NCI-H1436 (cell line): ENCODE measurements at places on chromosomes 7 and 10.

- DNase-seq, result no peak
Measured at GRCh38 chr7:22871661-22872060, 49.0 kb upstream of the TOMM7 start.

DNA sequence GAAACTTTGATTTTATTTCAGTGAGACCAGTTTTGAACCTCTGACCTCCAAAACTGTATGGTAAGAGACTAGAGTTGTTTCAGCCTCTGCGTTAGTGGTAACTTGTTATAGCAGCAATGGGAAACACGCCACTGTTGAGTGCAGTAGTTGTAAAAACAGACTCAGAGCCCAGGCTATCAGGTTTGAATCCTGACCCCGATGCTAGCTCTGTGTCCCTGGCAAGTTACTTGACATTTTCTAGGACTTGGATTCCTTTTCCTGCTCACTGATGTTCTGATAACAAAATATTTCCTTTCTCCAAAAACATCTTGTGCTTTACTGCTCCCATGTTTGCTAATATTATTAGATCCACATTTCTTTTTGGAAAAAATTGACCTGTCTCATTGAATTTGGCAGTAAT is 131.0 kb downstream of the PLXDC2 start:
- no peak for DNase-seq

DNA sequence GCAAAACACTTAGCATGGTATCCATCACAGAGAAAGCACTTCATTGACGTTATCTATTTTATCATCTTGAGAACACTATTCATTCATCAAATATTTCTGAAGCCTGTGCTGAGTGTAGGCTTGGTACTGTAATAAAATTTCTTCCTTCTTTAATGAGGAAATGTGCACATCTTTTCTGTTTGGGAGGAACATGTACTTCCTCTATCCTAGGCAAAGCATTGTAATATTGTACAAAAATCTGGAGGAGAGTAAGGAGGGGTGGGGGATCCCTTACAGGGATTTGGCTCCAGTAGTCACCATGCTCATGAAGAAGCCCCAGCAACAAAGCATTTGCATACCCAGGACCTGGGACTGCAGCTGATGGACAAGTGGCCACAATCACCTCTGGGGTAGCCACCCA is 39.9 kb upstream of the SORCS3 start:
- DNase-seq, result no peak

DNA sequence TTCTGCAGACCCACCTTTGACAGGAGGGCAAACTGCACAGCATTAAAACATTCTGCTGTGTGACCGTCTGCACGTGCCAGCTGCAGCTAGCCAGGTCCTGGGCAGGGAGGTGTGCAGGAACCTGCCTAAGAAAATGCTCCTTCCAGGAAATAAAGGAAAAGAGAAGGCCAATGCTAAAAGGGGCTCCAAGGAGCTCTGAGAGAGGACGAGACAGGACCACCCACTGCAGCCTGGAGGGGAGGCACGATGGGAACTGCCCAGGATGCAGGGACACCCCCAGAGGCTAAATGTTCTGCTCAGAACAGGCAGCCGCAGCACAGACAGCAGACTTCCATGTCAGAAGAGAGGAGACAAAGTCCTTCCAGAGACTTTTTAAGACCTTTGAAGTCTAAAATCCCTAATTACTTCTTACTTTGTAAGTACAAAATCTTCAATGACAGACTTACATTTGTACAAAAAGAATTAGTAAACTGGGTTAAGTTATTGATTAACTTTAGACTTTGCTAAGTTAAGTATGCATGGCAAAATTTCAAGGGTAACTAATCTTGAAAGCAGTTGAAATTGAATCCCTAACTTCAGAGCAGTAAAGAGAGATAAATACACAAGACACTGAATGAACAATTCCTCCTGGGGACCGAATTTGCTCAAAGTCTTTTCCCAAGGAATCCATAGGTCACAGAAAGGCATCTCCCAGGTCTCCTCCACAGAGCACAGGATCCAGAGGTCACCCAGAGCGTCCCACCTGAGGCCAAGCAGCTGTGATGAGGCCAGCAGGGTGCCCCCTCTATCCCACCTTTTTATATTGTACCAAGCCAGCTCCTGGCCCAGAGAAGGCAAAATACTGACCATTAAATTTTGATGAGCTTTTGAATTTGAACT is 21.5 kb downstream of the HSPA12A start:
- DNase-seq, result no peak

DNA sequence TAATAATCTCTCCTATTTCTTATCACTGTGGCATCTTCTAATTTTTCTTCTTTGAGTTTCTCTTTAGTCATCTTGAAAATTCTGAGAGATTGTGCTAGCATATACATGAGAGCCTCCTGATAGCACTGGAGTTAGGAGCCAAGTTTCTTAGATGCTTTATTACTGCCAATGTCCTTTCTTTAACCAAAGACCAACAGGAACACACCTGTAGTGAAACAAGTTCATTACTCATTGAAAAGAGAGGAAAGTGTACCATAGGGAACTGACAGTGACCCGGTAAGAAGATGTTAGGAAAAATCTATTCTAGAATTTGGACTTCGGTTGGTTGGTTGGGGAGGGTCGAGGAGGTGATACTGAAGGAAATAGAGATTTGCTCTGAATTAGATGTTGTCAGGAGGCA is 27.1 kb upstream of the CD36 start:
- DNase-seq, result no peak

GRCh38 chr10:129709101-129709500 is 242.1 kb downstream of the MGMT start:
- no peak for DNase-seq

GRCh38 chr10:73340121-73340520 is 18.5 kb downstream of the CFAP70 start:
- no peak for DNase-seq

GRCh38 chr7:31958226-31958625 is 112.0 kb downstream of the PDE1C start:
- DNase-seq, result no peak

- DNase-seq, result peak; percentile 31
Measured at GRCh38 chr7:94423863-94424735, 29.4 kb downstream of the COL1A2 start.

DNA sequence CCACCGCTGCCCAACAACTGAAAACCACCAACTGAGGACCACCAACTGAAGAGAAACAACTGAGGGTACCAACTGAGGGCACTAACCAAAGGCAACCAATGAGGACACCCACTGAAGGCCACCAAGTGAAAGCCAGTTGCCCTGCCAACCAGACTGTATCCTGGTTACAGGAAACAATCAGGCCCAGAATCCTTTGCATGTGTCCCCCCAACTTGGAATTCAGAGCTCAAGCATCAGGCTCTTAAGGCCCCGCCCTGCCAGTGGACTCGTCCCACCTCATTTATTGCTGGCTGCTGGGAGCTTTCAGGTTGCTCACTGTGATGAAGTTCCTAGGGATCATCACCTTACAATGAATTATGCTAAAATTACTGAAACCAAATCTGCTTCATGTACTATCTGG is 76.6 kb upstream of the ABI1 start:
- DNase-seq, result no peak

DNA sequence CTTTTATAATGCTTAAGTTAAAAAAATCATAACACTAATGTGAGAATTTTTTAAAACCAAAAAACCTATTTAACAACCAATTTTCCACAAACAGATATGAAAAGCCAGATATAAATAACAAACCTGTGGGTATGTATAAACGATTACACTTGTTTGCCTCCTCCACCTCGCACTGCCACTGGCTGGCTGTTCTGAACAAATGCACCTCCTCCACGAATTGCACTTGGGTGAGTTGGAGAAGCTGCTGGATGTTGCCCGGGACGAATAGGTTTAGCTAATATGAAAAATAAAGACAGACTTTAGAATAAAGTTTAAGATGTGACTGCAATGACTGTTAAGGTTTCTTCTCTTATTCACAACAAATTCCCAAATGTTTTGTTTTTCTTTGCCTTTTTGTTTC is 40.8 kb downstream of the KIF5B start:
- no peak for DNase-seq

- DNase-seq, result no peak
Measured at GRCh38 chr7:42745357-42746059, 166.4 kb downstream of the C7orf25 start.

DNA sequence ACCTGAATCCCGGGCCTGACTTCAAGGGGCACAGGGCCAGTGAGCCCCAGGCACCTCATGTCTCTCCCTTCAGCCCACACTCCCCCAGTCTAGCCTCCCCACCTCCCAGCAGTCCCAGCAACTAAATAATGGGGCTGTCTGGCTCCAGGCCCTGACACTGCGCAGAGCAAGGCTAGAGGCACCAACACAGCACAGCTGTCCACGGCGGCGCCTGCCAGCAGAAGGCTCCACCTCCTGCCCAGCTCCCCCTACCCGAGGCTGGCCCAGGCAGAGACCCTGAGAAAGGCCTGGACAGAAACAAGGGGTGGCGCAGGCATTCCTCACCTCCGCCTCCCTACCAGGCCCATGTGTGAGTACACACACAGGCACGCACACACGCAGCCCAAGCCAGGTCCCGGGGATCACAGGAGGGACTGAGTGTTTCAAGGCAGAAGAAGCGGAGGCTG is 6.1 kb downstream of the KCNH2 start:
- no peak for DNase-seq

GRCh38 chr10:69064762-69065328 is 23.1 kb upstream of the SRGN start:
- no peak for DNase-seq

GRCh38 chr7:96578606-96579005 is 131.0 kb downstream of the SEM1 start:
- DNase-seq, result no peak

- DNase-seq, result no peak
Measured at GRCh38 chr7:149728491-149729375, 44.7 kb downstream of the ZNF467 start.

DNA sequence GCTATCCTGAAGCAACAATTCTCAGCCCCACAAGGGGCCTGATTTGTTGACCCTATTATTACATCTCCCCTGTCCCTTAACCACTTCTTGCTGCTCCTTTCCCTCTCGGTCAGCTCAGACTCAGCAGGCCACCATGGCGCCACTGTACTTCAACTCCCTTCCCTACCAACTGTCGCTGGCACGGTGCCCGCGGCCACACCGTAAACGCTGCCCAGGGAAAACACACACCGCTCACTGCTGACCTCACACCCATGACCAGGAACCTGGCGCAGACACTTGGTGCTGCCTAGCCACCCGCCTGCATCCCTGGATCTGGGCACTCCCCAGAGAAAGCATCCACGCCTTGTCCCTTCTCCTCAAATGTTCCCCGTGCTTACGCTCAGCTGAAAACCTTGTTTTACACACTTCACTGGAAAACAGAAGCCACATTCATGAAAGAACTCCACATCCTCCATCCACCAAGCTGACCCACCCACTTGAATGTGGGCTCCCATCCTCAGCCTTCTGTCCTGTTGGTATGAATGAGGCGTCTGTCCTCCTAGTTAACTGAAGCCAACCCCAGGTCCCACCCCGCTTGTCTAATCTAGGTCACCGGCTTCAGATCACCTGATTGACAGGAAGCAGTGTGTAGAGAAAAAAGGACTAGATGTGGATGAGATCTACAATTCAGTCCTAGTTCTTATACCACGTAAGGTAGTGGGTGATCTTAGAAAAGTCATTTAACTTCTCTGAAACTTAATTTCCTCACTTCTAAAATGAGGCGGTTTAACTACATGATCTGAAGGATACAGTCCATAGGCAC is 28.5 kb upstream of the CRYGN start:
- no peak for DNase-seq

DNA sequence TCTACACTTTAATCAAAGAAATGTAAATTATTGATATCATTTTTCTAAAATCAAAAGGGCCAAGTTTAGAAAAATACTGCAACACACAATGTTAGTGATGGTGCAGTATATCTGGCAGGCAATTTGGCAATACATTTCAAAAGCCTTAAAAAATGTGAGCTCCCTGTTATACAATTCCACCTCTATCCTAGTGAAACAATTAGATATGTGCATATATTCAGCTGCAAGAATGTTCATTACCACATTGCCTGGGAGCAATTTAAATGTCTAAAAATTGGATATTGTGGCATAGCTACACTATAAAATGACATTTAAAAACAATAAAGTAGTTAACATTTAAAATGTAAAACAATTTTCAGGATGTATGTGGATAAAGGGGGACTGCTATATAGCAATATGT is 10.1 kb upstream of the ERVW-1 start:
- no peak for DNase-seq

DNA sequence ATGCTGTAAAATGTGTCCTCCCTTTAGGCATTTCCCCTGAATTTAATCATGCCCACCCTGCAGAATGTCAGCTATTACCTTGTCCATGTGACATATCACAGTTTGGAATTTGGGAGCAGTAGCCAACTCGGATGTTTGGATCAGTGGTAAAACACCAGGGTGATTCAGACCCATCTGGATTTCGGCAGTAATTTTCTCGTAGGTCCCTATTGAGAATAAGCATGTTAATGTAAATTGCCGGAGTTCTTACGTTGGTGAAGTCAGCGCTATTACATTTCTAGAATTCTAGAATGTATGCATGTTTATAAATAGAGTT is 44.1 kb downstream of the HGF start:
- no peak for DNase-seq

- no peak for DNase-seq
Measured at GRCh38 chr7:125173571-125173970, 243.9 kb upstream of the POT1 start.

DNA sequence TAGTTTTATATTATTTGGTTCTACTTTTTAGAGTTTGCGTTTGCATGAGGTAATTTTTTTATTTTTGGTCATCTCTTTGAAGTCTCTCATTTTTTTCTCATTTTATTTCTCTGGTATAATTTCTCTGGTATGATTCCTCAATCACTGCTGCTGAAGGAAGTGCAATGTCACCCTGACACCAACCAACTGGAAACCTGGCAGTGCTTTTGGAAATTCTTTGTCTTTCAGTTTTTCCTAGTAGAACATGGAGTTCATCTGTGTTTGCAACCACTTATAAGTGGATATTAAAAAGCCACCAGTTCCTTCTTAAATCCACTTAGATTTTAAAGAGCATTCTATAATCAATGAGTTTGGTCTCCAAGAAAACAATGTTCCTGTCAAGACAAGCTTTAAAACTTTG is 291.8 kb downstream of the PRKG1 start:
- no peak for DNase-seq

GRCh38 chr10:50648089-50648934 is 24.6 kb upstream of the SGMS1 start:
- DNase-seq, result no peak

DNA sequence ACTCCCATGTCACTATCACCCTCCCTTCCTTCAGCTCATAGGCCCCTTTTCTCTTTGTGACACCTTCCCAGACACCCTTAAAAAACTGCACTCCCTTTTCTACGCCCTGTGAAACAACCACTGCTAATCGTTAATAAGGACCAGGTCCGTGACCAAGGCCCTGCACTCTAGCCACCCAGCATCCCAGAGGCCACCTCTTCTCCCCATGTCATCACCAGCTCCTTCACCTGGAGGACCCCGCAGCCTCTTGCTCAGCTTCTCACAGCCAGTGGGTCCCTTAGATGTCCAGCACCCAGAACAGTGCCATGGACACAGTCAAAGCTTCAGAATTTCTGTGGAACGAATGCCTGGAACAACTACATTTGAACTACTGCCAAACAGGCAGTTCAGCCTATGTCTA is 2.3 kb downstream of the PARD3 start:
- DNase-seq, result no peak
